RCC 7860 (cell line): ENCODE measurements at places on chromosomes 16 and 17.

- DNase-seq, result no peak
These were observed 12.5 kb upstream of the TXNDC11 start for GRCh38 chr16:11755022-11755760.

DNA sequence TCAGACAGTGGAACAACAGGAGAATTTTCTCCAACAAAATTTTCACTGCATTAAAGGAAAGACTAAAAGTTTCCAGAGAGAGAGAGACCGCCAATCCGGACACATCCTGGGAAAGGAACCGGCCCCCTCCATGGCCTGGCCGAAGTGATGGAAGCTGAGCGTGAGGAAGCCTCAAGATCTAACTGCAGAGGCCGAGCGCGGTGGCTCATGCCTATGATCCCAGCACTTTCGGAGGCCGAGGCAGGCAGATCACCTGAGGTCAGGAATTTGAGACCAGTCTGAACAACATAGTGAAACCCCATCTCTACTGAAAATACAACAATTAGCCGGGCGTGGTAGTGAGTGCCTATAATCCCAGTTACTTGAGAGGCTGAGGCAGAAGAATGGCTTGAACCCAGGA is 3.9 kb downstream of the CTRB2 start:
- no peak for DNase-seq

DNA sequence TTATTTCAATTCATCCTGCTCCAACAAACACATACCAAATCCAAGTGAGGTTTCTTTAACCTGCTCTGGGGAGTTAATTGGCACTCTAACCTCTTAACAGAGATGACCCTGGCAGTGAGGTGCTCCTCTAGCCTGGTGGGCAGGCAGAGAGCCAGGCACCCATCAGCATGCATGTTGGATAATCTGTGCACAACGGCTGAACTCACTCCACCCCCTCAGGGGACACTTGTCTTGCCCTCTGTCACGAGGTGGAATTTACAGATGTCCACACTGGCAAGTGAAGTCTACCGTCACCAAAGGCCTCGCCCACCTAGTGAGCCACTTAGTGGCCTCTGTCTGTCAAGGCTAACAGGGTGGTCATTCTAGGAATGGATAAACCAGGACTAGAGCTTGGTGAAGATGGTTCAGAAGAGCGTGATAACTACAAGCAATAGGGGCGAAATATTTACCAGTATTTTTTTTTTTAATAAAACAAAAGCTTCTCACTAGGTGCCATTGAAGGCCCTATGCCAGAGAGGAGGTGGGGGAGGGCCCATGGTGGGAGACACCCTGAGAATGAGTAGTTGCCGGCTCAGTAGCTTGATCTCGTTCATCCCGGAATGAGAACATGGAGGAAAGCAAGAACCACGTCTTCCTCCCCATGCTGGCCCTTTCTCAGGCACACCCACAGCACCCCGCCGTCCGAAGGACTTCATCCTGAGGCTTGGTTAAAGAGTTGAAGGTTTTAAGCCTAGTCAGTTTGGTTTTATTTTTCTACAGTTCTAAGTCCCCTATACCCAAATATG is 25.2 kb downstream of the PLD6 start:
- DNase-seq, result no peak

DNA sequence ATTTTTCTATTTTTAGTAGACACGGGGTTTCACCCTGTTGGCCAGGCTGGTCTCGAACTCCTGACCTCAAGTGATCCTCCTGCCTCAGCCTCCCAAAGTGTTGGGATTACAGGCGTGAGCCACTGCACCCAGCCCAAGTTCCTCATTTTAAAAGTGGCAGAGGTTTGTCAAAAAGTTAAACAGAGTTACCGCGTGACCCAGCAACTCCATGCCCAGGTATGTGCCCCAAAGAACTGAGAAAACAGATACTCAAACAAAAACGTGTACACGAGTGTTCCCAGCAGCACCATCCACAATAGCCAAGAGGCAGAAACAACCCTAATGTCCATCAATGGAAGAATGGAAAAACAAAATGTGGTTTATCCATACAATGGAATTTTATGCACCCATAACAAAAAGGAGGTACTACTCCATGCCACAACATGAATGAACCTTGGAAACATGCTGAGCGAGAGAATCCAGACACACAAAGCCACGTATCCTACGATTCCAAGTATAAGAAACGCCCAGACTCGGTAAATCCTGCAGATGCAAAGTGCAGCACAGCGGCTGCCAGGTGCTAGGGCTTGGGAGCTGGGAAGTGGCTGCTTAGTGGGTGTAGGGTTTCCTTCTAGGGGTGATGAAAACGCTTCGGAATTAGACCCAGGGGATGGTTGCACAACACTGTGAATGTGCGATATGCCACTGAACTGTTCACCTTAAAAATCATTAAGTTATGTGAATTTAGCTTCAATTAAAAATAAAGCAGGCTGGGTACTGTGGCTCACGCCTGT is 24.8 kb downstream of the ADCY9 start:
- DNase-seq, result no peak

- peak; percentile 22 for DNase-seq
These were observed 21.6 kb upstream of the SCNN1B start for GRCh38 chr16:23280483-23280967.

DNA sequence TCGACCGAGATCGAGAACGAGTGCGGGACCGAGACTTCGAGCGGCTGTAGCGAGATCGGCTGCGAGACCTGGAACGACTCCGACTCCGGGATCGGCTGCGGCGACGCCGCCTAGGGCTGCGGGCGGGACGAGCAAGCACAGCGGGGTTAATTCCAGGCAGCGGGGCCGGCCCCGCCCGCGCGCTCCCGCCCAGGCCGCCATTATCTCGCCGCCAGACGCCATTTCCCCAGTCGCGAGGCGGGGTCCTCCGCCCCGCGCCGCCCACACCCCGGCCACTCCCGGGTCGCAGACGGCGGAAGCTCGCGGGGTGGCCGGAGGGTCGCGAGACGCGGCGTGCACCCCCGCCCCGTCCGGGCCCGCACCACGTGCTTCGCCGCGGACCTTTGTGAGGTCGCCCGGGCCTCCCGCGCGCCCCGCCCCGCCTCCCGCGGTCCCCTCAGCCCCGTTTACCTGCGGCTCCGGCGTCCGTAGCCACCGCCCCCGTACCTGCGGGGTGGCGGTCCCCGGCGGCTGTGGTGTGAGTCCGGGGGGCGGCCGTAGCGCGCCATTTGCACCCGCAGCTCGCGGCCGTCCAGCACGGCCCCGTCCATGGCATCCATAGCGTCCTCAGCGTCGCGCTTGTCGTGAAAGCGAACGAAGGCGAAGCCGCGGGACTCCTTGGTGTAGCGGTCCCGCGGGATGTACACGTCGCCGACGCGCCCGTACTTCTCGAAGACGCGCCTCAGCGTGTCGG is 616 bp downstream of the SRSF2 start:
- no peak for DNase-seq

DNA sequence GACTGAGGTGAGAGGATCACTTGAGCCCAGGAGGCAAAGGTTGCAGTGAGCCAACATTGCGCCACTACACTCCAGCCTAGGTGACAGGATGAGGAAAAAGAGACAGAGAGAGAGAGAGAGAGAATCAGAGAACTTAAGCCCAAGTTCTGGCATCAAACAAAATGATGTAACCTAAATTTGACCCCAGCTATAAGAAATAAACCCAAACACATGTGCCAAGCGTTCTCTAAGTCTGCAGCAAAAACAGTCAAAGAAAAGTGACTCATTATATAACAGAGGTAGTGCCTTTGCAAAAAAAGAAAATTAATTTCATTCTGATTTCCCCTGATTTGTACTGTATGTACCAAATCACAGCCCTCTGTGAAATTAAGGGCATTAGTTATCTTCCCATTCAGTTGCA is 89.5 kb downstream of the CDH11 start:
- no peak for DNase-seq

DNA sequence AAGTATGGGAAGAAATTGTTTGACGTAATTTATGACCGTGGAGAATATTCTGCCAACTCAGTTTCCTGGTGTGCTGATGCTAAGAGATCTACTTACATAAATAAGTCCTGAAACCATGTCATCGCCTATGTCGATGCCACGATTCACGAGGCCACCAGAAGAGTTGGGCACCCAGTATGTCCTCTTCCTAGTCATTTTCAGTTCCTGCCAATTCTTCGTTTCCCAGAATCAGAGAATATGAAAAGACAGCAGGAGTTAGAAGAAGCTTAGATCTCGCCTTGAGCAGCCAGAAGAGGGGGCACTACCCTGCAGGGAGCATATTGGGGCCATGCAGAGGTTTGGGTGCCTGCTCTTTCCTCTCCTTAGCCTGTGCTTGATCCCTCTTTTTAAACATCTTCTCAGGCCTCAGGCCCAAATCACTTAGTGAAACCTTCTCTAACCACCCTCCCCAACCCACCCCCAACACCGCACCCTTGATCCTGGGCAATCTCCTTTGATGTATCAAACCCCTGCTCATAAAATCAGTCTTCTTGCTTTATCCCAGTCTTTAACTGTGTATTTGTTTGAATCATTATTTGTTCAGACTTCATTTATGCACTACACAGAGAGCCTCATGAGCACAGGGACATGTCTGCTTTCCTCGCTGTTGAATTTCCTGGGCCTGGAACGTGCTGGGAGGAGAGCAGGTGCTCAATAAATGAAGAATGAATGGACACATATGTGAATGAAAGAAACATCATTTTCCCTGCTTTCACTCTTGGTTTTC is 12.2 kb upstream of the LONP2 start:
- DNase-seq, result no peak

- DNase-seq, result no peak
These were observed 1.4 kb upstream of the SP6 start for GRCh38 chr17:47852113-47852949.

GRCh38 chr17:22268214-22268911 is 576.0 kb downstream of the KCNJ18 start:
- no peak for DNase-seq

DNA sequence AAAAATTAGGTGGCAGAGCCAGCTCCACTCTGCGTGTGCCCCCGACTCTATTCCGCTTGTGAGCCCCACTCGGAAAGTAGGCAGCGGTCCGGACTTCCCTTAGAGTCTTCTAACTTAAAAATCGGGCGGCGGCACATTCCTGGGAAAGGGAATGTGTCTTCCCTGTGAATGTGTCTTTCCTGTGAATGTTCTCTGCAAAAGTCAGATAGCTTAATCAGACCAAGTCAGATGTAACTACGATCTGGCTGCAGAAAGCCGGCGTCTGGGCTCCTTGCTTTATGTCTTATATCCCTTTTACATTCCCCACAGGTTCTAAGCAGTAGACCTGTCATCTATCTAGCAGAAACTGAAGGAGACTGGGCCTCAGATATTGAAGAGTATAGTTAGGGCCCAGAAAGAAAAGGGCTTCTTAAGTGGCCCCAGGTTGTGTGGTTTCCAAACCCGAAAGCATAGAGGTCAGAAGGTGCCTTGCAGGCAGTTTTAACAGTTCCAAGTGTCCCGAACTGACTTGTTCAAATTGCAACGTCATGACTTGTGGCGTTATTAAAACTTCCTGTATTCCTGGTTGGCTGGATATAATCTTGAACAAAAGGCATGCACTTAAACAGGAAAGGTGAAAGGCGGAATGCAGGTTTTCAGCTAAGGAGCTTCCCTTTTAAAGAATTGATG is 601 bp downstream of the PHKB start:
- peak; percentile 67 for DNase-seq

- DNase-seq, result no peak
These were observed 18.6 kb downstream of the ALOX12B start for GRCh38 chr17:8068736-8069586.

- no peak for DNase-seq
These were observed at the start of gene PYCARD for GRCh38 chr16:31202414-31203375. Gene PYCARD (minus strand): TSS chr16:31202760. CDS start chr16:31202690, 70 bp downstream.

GRCh38 chr16:73058221-73058615 is 10.3 kb upstream of the ZFHX3 start:
- DNase-seq, result peak; percentile 33

DNA sequence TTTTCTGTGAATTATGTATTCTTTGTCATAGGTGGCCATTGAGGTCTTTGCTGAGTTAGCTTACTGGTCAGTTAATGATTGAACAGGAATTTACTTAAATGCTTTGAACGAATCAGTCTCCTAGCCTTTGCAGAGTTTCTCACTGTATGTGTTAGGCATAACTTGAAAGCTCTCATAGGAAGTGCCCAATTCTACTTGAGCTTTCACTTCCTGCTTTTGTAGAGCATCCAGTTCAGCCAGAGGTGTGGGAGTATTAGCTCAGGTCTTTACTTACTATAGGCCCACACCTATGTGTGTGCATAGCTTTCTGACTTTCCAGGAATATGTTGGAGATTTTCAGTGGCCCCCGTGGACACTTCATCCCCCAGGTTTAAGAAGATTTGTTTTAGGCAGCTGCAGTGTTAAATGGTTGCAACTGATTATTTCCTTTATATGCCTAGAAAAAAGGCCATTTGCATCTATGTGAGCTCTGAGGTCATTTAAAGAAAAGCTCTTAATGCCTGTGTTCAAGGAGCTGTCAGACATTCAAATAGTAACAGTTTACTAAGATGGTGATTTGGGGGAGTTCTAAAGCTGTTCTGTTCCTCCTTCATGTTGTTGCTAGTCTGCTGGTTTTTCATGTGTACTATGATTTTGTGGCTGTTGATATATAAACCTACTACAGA is 62.3 kb downstream of the PHKB start:
- peak; percentile 31 for DNase-seq

GRCh38 chr17:31385428-31386285 is 5.8 kb upstream of the RAB11FIP4 start:
- no peak for DNase-seq

DNA sequence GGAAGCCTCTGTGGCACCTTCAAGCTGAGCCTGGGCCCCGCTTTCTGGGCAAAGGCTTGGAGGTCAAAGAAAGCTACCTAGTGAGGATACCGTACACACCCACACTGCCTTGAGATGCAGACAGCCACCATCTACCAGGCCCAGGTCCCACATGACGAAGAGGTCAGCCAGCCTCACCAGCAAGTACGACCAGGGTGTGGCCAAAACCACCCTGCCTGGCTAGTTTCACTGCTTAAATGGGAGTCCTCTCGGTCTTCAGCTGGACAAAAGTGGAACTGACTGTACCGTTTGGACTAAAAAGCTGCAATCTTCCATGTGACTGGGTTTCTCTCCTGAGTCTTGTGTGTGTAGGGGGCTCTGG is 21.6 kb downstream of the VASN start:
- no peak for DNase-seq

- DNase-seq, result no peak
These were observed 10.4 kb downstream of the PRR11 start for GRCh38 chr17:59165933-59166342.

GRCh38 chr17:61485067-61485775 is 33.0 kb downstream of the TBX4 start:
- DNase-seq, result no peak

GRCh38 chr16:10514369-10515055 is 65.9 kb downstream of the EMP2 start:
- peak; percentile 20 for DNase-seq

DNA sequence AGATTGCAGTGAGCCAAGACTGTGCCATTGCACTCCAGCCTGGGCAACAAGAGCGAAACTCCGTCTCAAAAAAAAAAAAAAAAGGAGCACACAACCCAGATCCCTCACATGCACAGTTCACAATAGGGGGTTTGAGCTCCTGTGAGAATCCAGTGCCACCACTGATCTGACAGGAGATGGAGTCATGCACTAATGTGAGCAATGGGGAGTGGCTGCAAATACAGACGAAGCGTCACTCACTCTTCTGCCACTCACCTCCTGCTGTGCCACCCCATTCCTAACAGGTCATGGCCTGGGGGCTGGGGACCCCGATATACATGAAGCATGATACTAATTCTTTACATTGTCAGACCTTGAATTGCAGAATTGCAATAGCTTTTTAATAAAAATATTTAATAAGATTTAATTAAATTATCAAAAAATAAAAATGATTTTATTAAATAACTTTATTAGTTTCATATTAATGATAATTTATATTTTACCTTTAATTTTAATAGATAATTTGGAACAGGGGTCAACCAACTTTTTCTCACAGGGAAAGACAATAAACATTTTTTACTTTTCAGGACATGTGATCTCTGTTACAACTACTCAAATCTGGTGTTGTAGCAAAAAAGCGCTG is 171.4 kb downstream of the COPRS start:
- no peak for DNase-seq
